ENCODE measurements at places on chromosomes 16 and 17.

GRCh38 chr16:67432506-67432890 lies 1.6 kb downstream of the HSD11B2 start:
- DNase-seq, result no peak

DNA sequence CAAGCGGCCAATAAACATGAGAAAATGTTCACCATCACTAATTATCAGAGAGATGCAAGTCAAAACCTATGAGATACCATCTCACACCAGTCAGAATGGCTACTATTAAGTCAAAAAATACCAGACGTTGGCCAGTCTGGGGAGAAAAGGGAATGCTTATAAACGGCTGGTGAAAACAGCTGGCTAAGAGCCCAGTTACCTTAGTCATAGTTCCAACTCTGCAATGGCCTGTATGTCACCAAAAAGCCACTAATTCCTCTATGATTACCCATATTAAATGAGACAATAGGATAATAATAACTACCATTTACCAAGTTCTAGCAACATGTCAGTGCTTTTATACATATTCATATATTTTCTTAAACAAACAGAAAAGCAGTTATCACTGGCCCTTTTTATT lies 42.9 kb upstream of the CDRT4 start:
- no peak for DNase-seq

- peak; percentile 18 for DNase-seq
These were observed 26.2 kb upstream of the CCL1 start for GRCh38 chr17:34389126-34389750.

DNA sequence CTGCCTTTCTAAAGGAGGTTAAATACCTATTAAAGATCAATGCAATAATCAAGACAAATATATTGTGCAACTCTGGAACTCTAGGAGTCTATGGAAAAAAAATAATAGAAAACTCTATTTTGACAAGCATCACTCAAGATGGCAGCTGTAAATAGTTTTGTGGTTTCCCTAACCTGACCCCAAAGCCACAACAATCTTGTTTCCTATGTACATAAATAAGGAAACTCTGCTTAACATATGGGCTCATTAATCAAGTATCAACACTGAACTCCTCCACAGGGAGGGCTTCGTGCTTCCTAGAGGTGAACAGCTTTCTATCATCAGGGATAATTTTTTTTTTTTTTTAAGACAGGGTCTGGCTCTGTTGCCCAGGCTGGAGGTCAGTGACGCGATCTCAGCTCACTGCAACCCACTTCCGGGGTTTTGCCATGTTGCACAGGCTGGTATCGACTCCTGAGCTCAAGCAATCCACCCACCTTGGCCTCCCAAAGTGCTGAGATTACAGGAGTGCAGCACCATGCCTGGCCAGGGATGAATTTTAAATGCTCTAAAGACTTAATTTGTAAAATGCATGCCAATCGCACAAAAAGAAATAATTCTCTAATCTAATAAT lies 42.5 kb downstream of the ARHGAP17 start:
- DNase-seq, result no peak

GRCh38 chr17:9943343-9943742 lies 38.3 kb upstream of the RCVRN start:
- no peak for DNase-seq

GRCh38 chr16:30570636-30571444 lies 674 bp downstream of the ZNF688 start:
- no peak for DNase-seq

Measured in activated T-cell treated with anti-CD3 and anti-CD28 coated beads, Interleukin-2, amount 50 U/mL, for 72 hours (primary cell).